ENCODE measurements at places on chromosomes 4 and X. TPM values are rescaled to one million over a fixed set of nuclear protein-coding genes. Genes with fewer than 3 reads are reported as not detected.

DNA sequence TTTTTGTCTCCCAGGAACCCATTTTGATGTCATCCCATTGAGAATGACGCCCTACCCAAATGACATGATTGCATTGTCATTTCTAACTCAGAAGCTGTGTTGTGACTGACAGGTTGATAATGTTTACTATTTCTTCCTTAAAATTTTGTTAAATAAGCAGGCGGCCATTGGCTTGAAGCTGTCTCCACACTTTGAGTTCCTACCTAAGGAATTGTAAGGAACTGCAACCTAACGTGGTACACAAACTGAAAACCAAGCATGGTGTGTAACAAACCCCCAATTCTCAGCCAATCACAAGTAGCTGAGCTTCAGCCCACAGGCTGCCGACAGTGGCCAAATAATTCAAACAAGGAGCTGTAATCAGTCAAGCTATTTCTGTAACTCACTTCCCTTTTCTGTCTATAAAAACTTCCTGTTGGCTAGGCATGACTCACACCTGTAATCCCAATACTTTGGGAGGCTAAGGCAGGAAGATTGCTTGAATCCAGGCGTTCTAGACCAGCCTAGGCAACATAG, 2.9 kb upstream of the MND1 start:
- DNase-seq, result peak; percentile 86

GRCh38 chr4:187069398-187069797, 345.7 kb upstream of the FAT1 start:
- no peak for DNase-seq

DNA sequence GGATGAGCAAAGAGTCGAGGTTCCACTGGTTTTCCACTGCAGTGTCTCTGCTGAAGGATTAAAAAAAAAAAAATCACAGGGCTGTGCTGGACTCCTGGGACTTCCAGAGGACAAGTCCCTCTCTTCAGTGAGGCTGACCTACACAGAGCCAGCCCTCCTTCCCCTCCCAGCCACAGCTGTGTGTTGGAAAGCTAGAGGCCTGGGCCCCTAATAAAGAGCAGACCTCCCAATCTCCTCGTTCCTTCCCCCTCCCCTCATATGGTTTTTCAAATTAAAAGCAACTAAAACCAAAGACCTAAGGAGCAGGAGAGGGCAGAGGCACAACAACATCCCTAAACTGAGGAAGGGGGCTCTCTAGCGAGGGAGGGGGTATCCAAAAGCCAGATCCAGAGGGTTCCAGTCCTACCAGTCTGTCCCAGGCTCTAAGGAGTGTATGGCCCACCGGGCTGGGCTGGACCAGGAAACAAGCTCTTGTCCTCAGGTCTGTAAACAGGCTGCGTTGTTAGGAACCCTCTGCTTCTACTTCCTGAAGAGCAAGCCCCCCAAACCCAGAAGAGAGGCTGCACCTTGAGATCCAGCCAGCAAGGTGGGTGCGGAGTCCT, 4.0 kb upstream of the PDGFRA start:
- DNase-seq, result no peak

- no peak for DNase-seq
Measured at GRCh38 chr4:74742185-74742584, 52.1 kb downstream of the BTC start.

GRCh38 chrX:38494239-38494823, 67.0 kb upstream of the TSPAN7 start:
- no peak for DNase-seq

GRCh38 chr4:88283661-88284438, 511 bp downstream of the PPM1K start:
- peak; percentile 85 for DNase-seq

DNA sequence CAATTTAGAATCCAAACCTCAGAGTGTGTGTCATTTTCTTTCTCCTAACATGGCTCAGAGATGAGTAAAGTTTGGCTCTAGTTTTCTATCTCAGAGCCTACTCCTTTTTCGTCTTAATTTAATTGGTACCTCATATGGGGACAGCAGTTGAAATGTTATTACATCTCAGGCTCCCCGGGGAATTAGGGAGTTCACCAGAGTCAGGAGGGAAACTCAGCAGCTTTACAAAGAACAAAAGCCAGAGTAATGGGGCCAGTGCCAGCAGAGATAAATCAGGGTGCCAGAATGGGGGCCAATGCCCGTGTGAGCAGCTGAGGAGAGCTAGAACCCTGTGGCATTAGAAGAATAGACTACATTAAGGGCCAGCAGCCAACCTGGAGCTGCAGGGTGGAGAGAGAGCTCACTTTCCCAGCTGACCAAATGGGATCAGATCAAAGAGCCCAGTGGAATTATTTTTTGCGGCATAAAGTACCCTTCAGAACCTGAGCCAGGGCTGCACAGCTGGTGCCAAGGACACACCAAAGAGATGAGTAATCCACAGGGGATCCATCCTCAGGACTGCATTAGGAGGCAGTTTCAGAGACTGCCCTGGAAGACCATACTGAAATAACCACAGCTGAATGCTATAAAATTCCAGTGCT, 207.1 kb upstream of the DKK2 start:
- no peak for DNase-seq

DNA sequence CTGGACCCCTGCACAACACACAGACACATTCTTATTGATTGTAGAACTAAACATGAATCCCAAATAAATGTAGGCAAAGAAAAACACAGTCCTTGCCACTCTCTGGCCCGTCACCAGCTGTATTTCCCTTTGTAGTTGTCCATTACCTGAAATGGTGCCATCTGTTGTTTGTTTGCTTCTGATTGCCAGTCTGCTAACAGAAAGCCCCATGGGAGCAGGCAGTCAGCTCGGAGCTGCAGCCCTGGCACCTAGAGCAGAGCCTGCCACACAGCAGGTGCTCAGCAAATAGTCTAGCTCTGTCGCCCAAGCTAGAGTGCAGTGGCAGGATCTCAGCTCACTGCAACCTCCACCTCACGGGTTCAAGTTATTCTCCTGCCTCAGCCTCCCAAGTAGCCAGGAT, 28.9 kb downstream of the CPLX1 start:
- peak; percentile 52 for DNase-seq

GRCh38 chr4:82721819-82722423, 76.7 kb downstream of the SCD5 start:
- DNase-seq, result peak; percentile 47

DNA sequence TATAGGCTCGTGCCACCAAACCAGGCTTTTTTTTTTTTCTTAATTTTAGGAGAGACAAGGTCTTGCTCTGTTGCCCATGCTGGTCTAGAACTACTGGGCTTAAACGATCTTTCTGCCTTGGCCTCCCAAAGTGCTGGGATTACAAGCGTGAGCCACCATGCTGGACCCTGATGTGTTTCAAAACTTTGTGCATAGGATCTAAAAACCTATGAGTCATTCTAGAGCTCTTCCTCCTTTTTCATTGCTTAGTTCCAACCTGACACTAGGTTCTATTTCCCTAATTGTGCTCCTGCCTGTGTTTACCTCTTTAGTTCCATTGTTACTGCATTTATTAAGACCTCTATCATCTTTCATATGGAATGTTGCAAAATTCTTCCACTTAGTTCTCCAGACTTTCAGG, 57.3 kb downstream of the HPGD start:
- no peak for DNase-seq

DNA sequence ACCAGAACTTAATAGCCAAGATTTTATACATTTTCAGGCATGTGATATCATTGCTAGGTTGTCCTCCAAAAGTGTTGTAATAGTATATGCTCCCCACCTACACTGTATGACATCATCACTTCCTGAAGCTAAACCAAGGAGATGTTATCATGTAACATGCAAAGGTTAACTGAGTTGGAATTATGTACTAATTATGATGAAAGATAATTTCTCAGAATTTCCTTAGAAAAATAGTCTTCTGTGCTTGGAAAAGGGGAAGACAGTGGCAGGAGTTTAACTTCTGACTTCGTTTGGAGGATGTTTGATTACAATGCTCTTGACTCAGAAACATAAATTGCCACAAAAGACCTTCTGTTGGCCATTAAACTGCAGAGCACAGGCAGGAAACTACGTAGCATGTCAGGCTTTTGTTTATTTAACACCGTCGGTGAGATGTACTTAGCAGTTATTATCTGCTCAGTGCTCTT, 83.6 kb upstream of the GUCY1A1 start:
- DNase-seq, result no peak

DNA sequence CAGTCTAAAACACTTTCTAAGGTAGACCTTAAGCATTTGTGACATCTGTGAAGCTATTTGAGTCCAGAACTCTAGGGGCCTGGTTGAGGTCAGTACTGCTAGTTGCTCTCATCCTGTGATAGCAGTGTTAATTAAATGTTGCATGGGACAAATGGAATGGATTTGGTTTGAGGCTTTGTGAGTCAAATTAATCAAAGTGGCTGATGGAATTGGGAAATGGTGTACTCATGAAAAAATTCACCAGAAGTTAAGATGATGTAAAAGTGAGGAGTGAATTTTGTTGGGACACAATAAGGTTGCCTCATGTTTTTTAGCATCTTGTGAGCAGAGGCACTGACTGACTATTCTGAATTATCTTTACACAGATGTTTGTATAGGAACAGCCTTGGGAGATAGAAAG, 99.2 kb upstream of the ARSJ start:
- DNase-seq, result no peak

- DNase-seq, result no peak
Measured at GRCh38 chr4:140652601-140653000, 83.8 kb upstream of the UCP1 start.

- no peak for DNase-seq
Measured at GRCh38 chrX:72714478-72714916, 391 bp upstream of the PHKA1 start.

- no peak for DNase-seq
Measured at GRCh38 chr4:89469930-89470375, 162.4 kb upstream of the GPRIN3 start.

DNA sequence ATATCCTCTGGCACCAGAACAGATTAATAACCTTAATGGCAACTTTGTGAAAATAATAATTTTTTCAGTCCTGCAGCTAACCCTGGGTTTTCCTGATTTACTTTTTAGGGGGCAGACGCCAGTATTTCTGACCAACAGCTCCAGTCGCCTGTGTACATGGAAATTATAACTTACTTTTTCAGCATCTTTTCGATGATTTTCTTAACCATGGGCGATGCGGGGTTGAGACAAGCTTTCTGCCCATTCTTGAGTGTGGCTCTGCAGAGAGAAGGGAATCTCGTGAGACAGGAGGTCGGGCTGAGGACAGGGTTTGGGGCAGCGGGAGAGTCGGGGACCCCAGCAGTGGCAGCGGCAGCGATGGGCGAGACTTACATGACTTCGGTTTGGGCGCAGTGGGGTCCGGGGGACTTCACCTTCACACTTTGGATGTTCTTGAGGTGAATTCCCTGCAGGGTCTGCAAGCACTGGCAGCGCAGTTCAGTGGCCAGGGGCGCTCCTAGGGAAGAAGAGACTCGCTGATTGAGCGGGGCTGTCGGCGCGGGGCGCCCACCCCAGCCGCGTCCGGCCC, 484 bp downstream of the CXCL2 start:
- no peak for DNase-seq

Gene MAGEA12
- total RNA-seq, result not detected

Gene CLDN22
- total RNA-seq, result not detected

Gene UBE2K
- total RNA-seq, result 88.0 TPM

Gene RGN
- total RNA-seq, result not detected

Gene IDS
- 71.7 TPM for total RNA-seq

Gene PPEF1
- total RNA-seq, result not detected

Gene ZNF630
- 1.3 TPM for total RNA-seq

Gene MSL3
- 42.5 TPM for total RNA-seq

Measured in OCI-LY7 (cell line).